ENCODE measurements at places on chromosomes 4 and X.

GRCh38 chrX:8639949-8640475, 91.9 kb downstream of the ANOS1 start:
- no peak for DNase-seq

DNA sequence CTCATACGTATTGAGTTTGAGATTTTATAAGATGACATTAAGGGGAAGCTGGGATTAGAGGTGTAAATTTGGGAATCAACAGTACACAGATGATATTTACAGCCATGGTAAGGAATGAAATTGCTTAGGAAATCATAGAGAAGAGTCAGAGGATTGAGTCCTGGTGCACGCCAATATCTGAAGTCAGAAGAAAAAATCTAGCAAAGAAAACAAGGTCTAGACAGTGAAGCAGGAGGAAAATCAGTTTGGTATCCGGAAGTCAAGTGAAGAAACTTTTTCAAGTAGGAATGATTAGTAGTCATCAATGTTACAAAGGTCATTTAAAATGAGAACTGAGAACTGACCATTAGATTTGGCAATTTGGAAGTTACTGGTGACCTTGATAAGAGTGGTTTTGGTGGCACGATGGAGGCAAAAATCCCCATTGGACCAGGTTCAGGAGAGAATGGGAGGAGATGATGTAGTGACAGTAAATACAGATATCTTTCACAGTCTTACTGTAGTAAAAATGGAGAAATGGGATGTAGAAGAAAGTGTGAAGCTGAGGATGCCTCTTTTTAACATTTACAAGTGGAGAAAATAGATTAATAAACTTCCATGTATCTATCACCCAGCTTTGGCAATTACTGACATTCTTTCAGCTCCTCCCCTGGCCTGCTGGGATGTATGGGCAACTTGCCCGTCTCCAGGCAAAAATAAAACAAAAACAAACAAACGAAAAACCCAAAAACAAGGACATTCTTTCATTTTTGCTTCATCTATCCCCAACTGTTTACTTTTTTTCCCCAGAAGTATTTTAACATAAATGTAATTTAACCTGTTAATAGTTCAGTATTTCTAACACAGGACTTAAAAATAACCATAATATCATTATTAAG, 11.4 kb upstream of the GPR34 start:
- no peak for DNase-seq

GRCh38 chr4:79082997-79083396, 143.8 kb upstream of the PAQR3 start:
- no peak for DNase-seq

- DNase-seq, result no peak
Observed at GRCh38 chr4:9924750-9925149, 96.5 kb downstream of the SLC2A9 start.

- DNase-seq, result no peak
Observed at GRCh38 chr4:146545102-146545501, 23.4 kb upstream of the SLC10A7 start.

- no peak for DNase-seq
Observed at GRCh38 chrX:11786862-11787261, 28.8 kb downstream of the MSL3 start.

GRCh38 chr4:150476776-150477175, 105.2 kb upstream of the MAB21L2 start:
- no peak for DNase-seq

GRCh38 chr4:124177647-124178425, 534.7 kb downstream of the ANKRD50 start:
- DNase-seq, result no peak

DNA sequence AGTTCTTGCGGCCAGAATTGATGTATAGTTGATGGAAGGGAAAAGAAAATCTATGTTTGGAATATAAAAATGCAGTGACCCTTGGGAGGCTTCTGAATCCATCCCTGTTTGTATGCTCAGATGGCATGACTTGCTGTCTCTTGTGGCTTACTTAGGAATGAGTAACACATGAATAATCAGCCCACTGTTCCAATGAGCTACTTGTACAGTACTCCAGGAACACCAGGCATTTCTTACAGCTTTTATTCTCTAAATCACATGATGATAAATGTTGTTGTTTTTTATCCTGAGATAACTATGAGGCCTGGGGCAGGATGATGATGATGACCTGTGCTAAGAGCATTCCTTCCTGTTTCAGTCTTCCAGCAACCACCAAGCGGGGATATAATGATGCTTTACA, 18.9 kb downstream of the TMPRSS11E start:
- no peak for DNase-seq

Data from CD4-positive, alpha-beta T cell treated with Interferon alpha-2 for 1 hour (primary cell).